Adrenal gland (tissue), 19 donors: ENCODE measurements at places on chromosomes 3 and 15.
A peak's percentile ranks its signal among the peaks of the same experiment; 100 is the strongest.

GRCh38 chr3:9673082-9673481 lies 23.8 kb downstream of the MTMR14 start:
- no peak for DNase-seq

DNA sequence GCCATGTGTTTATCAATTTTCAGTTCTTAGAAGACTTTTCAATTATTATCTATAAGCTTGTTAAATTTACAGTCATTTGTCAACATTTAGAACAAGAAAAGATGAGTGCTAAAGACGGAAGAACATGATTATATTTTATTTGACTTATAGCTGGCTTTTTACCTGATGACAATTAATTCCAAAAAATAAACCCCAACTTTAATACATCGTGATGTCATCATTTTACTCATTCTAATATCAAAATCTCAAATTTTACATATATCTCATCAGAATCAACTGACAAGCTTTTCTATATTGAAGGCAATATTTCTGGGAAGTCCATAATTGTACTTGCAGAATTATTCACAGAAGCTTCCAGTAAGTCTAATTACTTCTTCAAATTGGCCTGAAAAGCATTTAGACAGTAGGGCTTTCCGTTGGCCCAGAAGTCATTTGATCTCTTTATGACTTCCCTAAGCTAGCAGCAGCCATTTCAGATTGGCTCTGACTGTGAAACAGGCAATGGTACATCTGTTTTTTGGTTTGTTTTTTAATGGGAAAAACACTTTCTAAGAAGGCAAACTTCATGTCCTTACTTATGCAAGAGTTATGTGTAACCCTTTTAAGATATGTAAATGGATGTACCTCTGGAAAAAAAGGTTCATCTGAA lies 234.7 kb upstream of the PLSCR5 start:
- DNase-seq: no peak

- DNase-seq: no peak
These were observed 45.9 kb downstream of the SUMF1 start for GRCh38 chr3:4421121-4421520.

GRCh38 chr3:197949778-197950676 lies at the start of gene RPL35A:
TSS of gene RPL35A (plus strand) at chr3:197950190. CDS start at chr3:197950968, 778 bp downstream.
- peak; percentile 94 for DNase-seq

- DNase-seq: no peak
These were observed 790.1 kb downstream of the PLOD2 start for GRCh38 chr3:145370870-145371269.

DNA sequence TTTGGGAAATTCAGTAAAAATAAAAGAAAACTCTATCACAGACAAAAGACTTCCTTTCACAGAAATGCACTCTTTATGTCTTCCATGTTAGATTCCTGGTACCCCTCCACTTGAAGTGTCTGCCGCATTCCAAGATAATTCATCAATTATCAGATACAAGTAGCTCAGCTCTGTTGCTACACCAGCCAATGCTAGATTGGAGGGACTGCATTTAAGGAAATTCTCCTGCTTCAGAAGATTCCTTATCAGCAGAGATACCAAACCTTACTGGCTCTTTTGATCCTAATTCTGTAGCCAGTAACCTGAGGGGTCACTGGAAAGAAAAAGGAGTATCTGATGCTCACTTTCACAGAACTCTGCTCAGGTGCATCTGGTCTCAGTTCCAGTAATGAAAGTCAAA lies 63.9 kb downstream of the TM4SF4 start:
- DNase-seq: no peak

GRCh38 chr3:49015765-49016164 lies 2.6 kb downstream of the DALRD3 start:
- no peak for DNase-seq

- DNase-seq: no peak
These were observed 128.3 kb downstream of the WDR76 start for GRCh38 chr15:43955140-43955539.

DNA sequence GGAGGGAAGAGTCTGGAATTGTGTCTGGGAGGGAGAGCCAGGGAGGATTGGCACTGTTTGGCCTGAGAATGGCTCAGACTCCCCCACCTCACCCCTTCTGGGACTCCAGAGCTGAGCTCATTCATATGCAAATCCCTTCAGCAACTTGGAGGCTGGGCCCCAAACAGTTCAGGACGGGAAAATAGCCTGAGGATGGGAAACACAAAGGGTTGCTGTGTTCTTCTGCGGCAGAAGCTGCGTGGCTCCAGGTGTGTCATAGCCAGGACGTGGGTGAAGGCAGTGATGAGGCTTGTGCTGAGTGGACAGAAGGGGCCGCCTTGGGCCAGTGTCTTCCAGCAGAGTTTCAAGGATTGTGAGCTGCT lies 16.6 kb downstream of the MASP1 start:
- no peak for DNase-seq

DNA sequence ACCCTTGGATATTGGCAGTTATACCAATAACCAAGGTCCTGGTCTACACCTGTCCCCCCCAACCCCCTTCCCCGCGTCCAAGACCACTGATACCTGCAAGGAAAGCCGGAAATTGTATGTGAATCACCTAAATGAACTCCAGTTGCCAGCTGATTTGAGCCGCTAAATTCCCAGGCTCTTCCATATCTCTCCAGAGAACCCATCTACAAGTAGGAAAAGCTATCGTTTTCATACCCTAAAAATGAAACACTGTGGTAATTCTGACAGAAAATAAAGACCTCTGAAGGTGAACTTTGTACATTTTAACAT lies 114.2 kb upstream of the ICE2 start:
- no peak for DNase-seq

DNA sequence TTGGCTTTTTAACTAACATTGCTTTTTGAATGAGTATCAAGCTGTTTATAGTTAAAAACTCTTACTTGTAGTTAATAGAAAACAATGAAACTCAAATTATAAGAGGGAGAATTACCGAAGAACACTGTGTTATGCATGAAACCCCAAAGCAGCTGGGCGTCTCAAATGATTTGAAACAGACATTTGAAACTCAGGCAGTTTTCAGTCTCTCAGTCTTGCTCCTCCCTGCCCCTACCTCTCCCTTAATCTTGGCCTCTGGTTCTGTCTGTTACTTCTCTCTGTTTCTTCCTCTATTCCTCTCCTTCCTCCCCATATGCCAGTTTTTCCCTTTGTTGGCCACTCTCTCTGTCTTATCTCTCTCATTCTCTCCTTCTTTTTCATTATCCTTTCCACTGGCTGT lies 118.3 kb upstream of the SYNPR start:
- DNase-seq: no peak

DNA sequence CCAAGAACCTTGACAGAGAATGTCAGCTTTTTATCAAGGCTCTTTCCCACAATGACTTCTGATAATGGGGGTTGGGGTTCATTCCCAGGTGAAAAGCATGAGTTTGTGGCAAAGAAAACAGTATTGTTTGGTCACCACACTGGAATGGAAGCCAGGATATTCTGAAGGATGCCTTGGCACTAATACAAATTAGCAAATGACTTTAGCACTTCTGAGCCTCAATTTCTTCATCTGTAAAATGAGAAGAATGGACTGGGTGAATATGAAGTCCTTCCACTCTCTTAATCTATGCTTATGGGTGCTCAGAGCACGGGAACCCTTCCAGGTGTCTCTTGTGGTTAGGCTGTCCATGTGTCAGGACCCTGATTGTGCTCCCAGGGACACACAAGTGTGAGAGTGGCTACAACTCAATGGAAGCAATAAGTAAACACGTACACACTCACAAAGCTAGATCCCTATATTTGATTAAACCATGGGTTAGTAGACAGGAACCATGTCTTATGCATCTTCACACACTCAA lies 21.4 kb downstream of the RAB27A start:
- DNase-seq: no peak
